Nephron progenitor cell (in vitro differentiated cells): ENCODE measurements at places on chromosomes 13 and 19.

- no peak for DNase-seq
These were observed 396.9 kb downstream of the DLEU7 start for GRCh38 chr13:50446611-50447010.

DNA sequence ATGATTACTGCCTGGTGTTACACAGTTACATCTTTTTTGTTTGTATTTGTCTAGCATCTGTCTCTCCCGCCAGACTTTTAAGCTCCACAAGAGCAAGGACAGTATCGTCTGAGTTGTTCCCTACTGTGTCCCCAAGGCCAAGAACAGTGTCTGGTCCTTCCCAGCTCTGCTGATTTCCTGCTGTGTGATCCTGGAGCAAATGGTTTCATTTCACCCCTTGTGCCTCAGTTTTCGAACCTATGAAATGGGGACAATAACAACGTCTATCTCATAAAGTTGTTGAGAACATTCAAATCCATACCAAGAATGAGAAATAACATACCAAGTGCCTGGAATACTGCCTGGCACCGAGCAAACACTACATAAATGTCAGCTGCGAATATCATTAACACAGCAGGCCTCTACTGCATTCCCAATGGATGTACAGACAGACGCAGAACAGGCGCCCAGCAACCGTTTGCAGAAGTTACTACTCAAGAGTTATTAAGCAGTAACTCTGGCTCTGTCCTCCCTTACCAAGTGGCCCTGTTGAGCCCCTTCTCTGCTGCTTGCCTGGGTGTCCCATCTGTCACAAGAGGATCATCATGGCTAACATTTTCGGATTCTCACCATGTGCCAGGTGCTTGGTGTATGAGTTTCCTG is 11.4 kb downstream of the XRCC1 start:
- no peak for DNase-seq

DNA sequence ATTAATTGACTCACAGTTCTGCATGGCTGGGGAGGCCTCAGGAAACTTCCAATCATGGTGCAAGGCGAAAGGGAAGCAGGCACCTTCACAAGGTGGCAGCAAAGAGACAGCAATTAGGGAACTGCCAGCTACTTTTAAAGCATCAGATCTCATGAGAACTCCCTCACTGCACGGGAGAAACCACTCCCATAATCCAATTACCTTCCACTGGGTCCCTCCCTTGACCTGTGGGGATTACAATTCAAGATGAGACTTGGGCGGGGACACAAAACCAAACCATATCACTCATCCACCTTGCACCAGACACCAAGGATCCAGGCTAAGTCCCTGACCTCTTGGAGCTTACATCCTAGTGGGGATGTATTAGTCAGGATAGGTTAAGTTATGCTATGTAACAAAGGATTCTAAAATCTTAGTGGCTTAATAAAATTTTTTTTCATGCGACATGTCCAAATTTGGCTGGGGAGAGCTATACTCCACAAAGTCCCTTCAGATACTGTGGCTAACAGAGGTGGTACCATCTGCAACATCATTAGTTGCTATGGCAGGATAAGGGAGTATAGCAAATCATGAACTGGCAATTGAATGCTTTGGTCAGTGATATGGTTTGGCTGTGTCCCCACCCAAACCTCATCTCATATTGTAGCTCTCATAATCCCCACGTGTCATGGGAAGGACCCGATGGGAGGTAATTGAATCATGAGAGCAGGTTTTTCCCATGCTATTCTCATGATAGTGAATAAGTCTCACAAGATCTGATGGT is 8.3 kb upstream of the FAM187B start:
- DNase-seq, result no peak

- no peak for DNase-seq
These were observed 672 bp downstream of the HPN start for GRCh38 chr19:35042056-35042730.

- no peak for DNase-seq
These were observed 2.1 kb upstream of the KLHL26 start for GRCh38 chr19:18634612-18635297.

DNA sequence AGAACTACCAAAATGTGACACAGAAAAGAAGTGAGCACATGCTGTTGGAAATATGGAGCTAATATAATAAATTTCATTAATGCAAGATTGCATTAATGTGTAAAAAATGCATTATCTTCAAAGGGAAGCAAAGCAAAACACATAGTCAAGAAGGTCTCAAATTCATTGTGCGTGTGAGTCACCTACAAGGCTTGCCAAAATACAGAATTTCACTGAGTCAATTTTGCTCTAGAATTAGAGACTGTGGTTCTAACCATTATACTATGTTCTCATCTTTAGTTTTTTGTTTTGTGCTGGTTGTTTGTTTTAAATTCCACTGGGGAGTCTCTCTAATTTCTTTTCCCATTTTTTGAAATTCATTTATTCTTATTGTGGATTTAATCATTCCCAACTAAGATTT is 149.8 kb upstream of the SLITRK1 start:
- no peak for DNase-seq

DNA sequence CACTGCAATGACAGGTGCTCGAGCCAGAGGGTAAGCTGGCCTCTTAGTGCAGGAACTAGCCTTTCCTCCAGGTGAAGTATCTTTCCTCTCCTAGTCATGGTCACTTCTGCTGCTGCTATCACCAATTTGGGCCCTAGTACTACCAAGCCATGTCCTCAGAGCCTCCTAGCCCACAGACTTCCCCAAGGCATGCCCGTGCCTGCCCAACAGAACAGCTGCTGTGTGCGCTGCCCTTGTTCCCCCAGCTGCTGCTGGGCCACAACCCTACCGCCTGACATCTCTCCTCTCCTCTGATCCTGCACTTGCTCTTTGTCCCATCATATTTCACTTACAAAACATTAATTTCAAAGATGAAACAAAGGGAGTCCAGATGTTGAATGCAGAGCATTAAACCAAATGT is 168.5 kb upstream of the FREM2 start:
- DNase-seq, result no peak

- peak; percentile 90 for DNase-seq
These were observed 50.5 kb downstream of the COLGALT1 start for GRCh38 chr19:17605761-17606589.

DNA sequence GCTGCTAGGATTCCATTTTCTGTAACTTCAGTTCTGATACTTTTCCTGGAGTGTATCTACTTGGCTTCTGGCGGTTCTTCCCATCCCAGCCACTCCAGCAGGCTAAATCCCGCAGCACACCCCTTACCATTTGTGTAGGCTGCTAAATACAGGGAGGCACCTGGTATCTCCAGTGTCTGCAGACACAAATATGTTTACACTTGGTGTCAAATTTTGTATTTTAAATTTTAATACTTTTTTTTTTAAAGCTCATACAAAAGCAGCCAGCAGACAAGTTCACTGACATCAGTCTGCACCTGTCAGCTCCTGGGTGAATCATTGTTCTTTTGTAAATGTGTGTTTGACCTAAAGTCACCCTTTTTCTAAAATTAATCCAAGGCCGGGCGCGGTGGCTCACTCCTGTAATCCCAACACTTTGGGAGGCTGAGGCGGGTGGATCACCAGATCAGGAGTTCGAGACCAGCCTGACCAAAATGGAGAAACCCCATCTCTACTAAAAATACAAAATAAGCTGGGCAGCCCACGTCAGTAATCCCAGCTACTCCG is 3.4 kb upstream of the ZSCAN4 start:
- DNase-seq, result no peak

DNA sequence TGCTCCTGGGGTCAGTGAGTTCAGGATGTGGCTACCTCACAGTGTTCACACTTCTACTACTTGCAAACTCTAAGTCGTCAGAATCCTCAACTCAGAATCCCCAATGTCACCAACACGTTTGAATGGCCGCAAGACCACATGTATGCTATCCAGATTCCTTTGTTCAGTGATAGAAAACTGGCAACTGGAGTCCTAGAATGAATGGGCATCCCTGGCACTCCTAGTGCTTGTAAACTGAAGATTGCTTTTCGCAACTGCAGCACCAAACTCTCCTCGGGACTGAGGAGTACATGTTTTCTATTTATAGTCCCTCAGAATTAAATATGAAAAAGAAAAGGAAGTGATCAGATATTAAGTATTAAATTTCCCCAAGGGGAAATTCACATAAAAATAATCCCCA is 4.9 kb downstream of the SMAD9 start:
- DNase-seq, result no peak

DNA sequence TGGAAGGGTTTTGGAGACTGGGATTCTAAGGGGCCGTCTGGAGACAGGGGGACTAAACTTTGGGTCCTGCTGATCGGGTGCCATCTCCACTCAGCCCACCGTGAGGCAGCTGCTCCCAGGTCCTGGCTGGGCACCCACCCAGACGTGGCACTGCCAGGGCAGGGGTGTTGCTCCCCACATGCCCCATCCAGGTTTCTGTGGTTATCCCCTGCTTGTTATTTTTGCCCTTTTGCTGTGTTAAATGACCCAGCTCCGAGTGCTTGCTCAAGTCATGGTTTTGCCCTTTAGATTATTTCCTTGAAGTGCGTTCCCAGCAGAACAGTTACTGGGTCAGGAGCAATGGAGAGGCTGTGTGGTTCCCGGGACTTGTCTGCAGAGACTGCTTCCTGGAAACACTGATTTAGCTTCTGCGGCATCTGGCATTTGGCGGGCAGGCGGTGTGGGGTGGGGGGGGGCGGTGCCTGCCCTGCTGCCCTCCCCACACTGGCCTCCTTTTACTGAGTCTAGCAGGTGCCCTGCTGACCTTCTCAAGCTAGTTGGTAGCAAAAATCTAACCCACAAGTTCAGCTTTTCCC is 1.9 kb downstream of the RAB11B start:
- DNase-seq, result no peak
